Amygdala (tissue), 56 donors: ENCODE measurements at places on chromosomes 3 and 15.

GRCh38 chr15:45126535-45127158 is 3.0 kb downstream of the DUOXA1 start:
- DNase-seq, result no peak

GRCh38 chr3:146636881-146637280 is 31.7 kb upstream of the PLSCR5 start:
- DNase-seq, result no peak

DNA sequence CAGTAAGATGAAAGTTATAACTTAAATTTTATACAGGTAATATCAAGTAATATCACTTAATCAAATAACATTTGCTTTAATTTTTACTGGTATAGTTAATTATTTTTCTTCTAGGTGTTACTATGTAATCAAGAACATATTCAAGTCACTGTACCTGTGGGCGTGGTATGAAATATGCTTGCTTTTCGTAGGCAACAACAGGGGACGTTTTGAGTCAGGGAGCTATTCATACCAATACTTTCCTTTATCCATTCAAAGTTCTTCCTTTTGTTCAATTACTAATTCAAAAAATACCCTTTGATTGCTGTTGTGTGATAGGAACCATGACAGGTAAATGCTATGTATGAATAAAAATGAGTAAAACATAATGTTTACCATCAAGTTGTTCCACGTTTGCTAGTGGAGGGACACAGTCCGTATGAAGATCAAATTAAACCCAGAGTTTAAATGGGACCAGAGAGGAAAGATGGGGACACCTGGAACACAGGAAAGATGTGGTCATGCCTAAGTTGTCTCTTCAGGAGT is 654.0 kb upstream of the KCNMB2 start:
- no peak for DNase-seq

GRCh38 chr3:119585208-119585607 is 5.9 kb downstream of the ADPRH start:
- no peak for DNase-seq

DNA sequence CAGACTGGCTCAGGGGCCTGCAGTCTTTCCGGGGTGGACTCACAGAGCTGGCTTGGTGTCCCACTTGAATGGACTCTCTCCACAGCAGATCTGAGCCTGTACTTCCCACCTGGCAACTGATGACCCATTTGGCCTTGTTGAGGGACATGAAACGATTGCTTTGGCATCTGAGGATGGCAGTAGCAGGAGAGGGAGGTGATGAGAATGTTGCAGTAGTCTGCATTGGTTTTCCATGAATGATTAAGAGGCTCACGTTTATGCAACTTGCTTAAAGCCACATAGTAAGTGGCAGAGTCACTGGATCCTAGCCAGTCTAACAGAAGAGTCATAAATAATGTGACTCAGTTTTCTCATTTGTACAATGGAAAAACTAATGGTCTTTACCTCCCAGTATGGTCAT is 21.9 kb downstream of the IL20RB start:
- no peak for DNase-seq

DNA sequence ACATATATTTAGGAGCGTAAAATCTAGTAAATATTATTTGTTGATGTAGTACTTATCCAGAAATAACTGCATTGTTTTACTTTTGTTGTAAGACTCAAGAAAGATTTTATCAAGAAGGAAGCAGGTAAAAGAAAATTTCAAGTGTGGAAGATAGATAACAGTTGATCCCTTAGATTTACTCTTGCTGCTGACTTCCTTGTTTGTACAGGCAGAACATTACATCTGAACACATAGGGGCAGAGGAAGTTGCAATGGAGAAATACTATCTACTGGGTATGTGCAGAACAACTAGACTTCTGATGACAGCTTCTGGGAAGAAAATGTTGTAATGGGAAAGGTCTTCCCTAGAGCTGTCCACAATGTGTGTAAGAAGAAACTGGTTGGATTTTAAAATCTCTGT is 350.6 kb downstream of the NLGN1 start:
- no peak for DNase-seq
